ENCODE measurements at places on chromosomes 16 and 17. TPM values are rescaled to one million over a fixed set of nuclear protein-coding genes. Genes with fewer than 3 reads are reported as not detected.

Gene HES7
- not detected for total RNA-seq

Gene TBX21
- 0.12 TPM for total RNA-seq

Gene CD300H
- total RNA-seq: not detected

Gene SALL1
- 6.0 TPM for total RNA-seq

Gene SLC16A13
- 1.00 TPM for total RNA-seq

Gene CACNG3
- not detected for total RNA-seq

Gene SEPTIN12
- total RNA-seq: not detected

Gene ZPBP2
- total RNA-seq: not detected

Gene ADAM11
- total RNA-seq: 0.77 TPM

Gene PRR29
- total RNA-seq: 0.11 TPM

Gene MEIOC
- total RNA-seq: 0.22 TPM

Gene CCL2
- 6.3 TPM for total RNA-seq

Gene ADGRG1
- total RNA-seq: 0.89 TPM

Gene GRAPL
- not detected for total RNA-seq

Gene QPRT
- total RNA-seq: 101 TPM

Gene MED9
- 17.3 TPM for total RNA-seq

Gene PYDC1
- total RNA-seq: not detected

Gene OR1F1
- total RNA-seq: not detected

Gene EFCAB5
- 0.37 TPM for total RNA-seq

Gene KRT24
- total RNA-seq: not detected

Gene KIF2B
- total RNA-seq: not detected

Gene CCR7
- not detected for total RNA-seq

Gene KRTAP16-1
- total RNA-seq: not detected

Gene KRTAP4-5
- not detected for total RNA-seq

Gene HOXB7
- 1.4 TPM for total RNA-seq

Gene TEX14
- total RNA-seq: 0.11 TPM

Gene CACNG5
- total RNA-seq: not detected

Gene DNAAF8
- total RNA-seq: 0.44 TPM

Gene CMTM1
- 1.2 TPM for total RNA-seq

Gene EFNB3
- total RNA-seq: 0.12 TPM

Gene WRAP53
- total RNA-seq: 9.8 TPM

Gene CHAD
- total RNA-seq: not detected

Gene CCL16
- total RNA-seq: not detected

Gene CTRB2
- total RNA-seq: not detected

Gene CCNF
- 13.7 TPM for total RNA-seq

Gene DDX19B
- 21.5 TPM for total RNA-seq

Gene HS3ST3B1
- 19.7 TPM for total RNA-seq

Gene MATCAP1
- 19.3 TPM for total RNA-seq

Gene TBC1D24
- total RNA-seq: 24.6 TPM

Gene MFAP4
- 4.8 TPM for total RNA-seq

Gene KCTD2
- 15.2 TPM for total RNA-seq

Gene CCDC154
- 0.22 TPM for total RNA-seq

Gene PYY
- not detected for total RNA-seq

Gene NAA38
- 81.0 TPM for total RNA-seq

Gene FN3KRP
- 35.5 TPM for total RNA-seq

Gene TMEM238L
- total RNA-seq: not detected

Gene KPNA2
- 64.7 TPM for total RNA-seq

Gene RTN4RL1
- total RNA-seq: 0.11 TPM

Gene NLRP1
- 21.5 TPM for total RNA-seq

Gene DPEP2
- total RNA-seq: not detected

Gene CBLN1
- total RNA-seq: not detected

Gene CDH8
- total RNA-seq: not detected

Gene TBC1D3H
- total RNA-seq: not detected

Gene GPR142
- not detected for total RNA-seq

Data from uterine smooth muscle cell (primary cell).